ENCODE measurements at places on chromosomes 12 and 14.
A peak's percentile ranks its signal among the peaks of the same experiment; 100 is the strongest.

GRCh38 chr12:107415071-107415470, 270.5 kb upstream of the PWP1 start:
- DNase-seq, result no peak

DNA sequence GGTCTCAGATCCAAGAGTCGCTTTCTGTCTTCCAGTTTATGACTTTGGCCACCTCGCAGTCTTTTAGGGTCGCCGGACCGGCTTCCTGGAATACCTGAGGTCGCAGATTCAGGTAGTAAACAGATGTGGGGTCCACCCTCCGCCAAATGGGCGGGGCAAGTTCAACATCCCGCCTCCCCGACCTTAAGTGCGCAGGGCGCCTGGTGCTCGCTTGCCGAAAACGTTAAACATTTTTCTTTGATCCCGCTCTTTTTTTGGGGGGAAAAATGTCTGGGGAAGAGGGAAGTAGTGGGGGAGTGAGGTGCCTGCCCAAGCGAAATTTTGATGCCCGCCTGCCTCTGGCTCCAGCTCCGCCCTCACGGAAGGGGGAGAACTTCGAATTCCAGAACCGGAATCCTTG, 73.9 kb upstream of the TBX5 start:
- DNase-seq, result no peak

GRCh38 chr14:23930742-23931141, 22.8 kb upstream of the DHRS4 start:
- DNase-seq, result no peak

- peak; percentile 70 for DNase-seq
Measured at GRCh38 chr14:92531106-92531873, 17.7 kb downstream of the RIN3 start.

DNA sequence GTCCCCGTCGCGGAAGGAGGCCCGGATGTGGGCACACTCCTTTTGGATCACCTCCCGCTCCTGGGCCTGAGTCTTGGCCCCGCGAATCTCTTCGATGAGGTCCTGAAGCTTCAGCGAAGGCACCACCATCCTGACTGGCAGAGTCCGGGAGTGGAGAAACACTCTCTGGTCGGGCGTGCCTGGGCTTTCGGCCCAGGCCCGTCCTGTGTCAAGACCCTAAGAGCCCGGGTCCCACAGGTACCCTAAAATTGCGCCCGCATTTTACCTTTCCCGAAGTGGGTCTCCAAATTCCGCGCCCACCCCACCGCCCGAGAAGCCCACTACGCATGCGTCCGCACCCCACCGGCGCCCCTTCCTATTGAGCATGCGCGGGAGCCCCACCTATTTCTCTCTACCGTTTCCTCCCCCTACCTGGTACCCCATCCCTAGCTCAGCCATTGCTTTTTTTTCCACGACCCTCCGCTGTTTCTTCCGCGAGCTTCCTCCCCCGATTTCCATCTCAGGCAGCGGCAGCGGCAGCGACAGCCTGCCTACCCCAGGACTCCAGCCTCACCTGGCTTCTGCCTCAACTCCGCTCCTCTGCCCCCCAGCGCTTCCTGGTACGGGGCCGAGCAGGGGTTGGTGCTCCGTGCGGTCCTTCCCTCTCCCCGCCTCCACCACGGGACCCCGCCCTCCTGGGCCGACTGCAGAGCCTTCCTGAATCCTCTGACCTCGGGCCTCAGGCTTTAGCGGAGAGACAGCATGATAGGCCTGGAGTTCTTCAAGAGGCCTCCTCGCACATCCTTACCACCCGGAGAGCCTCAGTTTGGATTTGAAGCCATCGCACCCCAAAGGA, at the start of gene AP1G2:
AP1G2 (minus strand) TSS at position 606 of the 835 bp plus-strand sequence; CDS start at position 129, 477 bp downstream.
- DNase-seq, result peak; percentile 71

DNA sequence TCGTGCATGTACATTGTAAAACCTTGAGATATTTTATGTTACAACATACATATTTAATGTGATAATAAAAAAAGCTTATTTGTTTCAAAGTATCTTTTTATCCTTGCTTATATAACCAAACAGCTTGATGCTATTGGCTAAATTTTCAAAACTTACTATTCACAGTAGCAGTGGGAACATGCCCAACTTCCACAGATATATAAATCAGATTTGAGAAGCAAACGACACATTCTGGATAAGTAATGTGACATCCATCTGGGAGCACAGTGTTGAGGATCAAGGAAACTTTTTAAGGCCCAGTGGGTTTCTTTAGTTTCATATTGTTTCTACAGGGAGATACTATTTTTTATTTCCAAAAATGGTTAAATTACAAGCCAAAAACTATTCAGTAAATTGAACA, 350.7 kb downstream of the SEC23A start:
- DNase-seq, result no peak

- DNase-seq, result no peak
Measured at GRCh38 chr12:13099066-13099843, 4.2 kb downstream of the GSG1 start.

- DNase-seq, result no peak
Measured at GRCh38 chr12:62264706-62265105, 4.5 kb downstream of the USP15 start.

- no peak for DNase-seq
Measured at GRCh38 chr12:58703866-58704265, 216.4 kb downstream of the LRIG3 start.

GRCh38 chr12:52867642-52868041, 18.8 kb upstream of the KRT78 start:
- no peak for DNase-seq

DNA sequence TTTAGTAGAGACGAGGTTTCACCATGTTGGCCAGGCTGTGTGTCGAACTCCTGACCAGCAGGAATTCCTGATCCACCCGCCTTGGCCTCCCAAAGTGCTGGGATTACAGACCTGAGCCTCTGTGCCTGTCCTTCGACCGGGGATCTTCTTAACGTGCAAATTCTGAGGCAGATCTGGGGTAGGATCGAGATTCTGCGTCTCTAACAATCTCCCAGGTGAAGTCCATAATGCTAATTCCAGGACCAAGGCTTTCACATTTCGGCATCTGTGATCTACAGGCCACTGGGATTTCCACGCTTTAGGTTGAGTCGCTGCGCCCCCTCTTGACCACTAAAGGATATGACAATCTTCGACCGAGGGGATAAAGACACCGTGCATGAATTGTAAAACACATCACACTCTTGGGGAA, 24.8 kb downstream of the FOS start:
- no peak for DNase-seq

GRCh38 chr12:72141381-72141780, 130.8 kb upstream of the TRHDE start:
- DNase-seq, result no peak

DNA sequence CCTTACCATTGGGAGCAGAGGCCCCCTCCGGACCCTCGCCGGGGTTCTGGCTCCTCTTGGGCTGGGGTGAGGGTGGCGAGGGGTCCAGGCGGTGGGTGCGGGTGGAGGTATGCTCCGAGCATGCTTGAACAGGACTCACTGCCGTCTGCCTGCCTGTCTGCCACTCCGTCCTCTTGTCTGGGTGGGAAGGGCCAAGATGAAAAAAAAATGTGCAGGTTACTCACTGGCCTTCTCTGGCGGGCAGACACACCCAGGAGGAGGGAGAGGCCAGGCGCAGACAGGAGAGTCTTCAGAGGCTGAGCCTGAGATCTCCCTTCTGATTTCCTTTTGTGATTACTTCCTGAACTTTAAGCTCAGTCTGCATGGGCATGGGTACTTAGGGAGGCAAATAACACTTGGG, 76.1 kb downstream of the STON2 start:
- DNase-seq, result no peak

DNA sequence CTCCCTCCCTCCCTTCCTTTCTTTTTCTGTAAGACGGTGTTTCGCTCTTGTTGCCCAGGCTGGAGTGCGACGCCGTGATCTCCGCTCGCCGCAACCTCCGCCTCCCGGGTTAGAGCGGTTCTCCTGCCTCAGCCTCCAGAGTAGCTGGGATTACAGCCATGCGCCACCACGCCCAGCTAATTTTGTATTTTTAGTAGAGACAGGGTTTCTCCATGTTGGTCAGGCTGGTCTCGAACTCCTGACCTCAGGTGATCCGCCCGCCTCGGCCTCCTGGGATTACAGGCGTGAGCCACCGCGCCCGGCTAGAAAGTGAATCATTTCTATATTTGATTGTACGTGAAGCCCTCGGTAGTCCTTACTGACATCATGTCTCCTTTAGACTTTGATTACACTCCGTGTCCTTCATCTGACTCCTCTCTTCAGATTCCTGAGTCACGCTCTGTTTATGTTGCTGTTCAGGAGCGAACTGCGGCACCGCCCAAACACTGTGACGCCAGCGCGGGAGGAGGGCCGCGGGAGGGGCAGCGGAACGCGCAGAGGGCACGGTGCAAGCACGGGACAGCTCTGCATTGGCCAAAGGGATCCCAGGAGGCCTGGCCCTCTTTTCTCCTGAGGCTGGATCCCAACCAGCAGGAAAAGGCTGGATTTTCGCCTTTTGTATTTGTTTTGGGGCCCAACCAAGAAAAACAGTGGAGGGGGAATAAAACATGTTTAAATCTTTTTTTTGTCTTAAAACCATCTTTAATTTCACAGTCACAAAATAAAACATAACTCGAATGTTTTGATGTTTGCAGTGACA, 538 bp upstream of the GABARAPL1 start:
- peak; percentile 67 for DNase-seq

DNA sequence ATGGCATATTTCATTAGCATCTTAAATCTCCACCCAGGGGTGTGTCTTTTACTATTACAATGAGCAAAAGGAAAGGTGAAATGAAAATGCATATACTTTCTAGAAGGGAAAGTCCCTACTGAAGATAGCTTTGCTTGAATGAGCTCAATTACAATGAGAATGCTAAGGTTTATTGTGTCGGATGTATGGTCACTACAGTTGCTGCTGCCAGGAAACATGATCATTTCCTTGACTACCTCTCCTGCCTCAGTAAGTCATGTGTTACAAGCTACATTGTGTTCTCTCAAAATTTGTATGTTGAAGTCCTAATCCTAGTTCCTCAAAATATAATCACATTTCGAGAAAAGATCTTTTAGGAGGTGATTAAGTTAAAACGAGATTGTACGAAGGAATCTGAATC, 322.2 kb downstream of the MDGA2 start:
- no peak for DNase-seq

DNA sequence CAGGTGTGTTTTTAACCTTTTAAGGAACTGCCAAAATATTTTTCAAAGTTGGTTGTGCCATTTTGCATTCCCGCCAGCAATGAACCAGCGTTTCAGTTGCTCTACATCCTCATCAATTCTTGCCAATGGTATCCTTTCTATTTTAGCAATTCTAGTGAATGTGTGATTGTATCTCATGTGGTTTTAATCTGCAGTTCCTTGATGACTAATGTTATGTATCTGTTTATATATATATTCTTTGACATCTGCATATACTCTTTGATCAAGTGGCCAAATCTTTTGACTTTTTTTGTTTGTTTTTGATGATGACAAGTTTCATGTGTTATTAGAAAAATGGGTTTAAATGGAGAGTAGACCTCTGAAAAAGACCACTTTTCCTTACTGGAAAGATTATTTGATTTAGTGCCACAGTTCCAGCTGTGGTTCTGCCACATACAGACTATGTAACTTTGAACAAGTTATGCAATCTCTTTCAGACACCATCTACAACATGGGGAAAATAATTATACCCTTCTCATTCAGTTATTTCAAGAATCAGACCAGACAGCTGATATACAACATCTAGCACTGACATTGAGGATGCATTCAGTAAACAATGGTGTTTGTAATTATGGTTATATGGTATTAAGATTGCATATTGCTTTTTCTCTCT, 146.3 kb upstream of the CNOT2 start:
- DNase-seq, result no peak

DNA sequence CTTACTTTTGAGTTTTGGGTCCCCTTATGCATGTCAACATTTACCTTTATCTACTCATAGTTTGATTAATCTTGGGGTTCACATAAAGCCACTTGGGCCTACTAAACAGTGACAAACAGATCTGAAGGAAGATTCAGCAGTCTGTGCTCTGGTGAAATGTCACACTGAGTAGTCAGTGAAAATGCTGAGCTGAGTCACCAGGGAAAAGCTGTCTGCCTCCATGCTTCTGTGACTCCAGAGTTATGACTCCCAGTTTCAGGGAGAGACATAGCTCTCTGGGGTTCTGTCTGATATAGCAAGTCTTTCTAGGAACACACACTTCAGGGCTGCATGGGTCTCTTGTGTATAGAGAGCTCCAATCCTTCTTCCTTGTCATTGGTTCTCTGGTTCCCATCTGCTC, 406.3 kb upstream of the FAR2 start:
- no peak for DNase-seq

DNA sequence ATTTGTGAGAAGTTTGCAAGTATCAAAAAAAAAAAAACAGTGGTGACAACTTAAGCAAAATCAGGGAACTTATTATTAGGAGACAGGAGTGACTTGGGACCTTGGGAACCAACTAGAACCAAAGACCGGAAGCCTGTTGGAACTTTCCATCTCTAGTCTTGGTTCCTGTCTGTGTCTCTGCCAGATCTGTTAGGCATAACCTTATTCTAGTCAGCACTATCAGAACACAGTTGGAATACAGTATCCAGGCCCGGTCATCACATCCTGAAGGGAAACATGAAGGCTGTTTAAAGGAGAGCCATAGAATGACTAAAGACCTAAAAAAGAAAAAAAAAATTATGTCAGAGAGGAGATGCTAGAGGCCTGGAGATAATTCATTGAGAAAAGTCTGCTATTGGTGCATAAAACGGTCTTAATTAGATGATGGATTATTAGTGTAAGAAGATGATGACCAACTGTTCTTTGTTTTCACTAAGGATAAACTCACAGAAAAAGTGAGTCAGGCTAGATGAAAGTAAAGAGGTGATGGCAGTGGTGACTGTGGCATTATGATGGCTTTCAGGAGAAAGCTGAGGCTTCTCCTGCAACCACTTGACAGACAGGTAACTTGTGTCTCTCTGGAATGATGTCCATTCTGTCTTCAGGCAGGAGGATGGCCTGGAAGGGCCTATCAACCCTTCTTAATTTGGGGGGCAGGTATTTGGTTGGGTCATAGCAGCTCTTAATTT, 28.2 kb downstream of the DACT1 start:
- DNase-seq, result no peak

- DNase-seq, result no peak
Measured at GRCh38 chr12:77222336-77222735, 157.0 kb upstream of the E2F7 start.

DNA sequence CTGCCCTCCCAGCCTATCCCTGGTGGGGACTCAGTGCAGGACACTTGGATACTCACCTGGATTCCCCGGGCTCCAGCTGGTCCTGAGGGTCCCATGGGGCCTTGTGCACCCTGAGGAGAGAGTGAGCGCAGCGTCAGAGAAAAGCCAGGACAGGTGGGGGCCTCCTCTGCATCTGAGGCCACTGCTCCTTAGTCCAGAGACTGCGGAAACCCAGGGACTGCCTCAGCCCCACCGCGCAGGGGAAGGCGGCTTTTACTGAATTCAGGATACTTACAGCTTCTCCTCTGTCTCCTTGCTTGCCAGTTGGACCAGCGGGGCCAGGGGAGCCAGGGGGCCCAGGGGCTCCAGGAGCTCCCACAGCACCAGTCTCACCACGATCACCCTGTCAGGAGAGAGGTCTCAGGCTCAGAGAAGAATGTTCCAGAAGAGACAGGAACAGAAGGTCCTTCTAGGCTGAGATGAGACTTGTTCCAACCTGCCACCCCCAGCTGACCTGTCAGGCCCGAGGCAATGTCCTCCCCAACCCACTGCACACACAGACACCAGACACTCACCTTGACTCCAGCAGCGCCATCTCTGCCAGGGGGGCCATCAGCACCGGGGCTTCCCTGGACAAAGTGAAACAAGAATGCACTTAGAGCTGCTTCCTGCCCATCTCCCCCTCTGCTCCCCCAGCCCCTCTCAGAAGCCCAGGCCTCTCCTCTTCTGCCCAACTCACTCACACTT, 13.8 kb downstream of the TMEM106C start:
- DNase-seq, result no peak

GRCh38 chr14:96252323-96252998, 3.5 kb upstream of the BDKRB1 start:
- no peak for DNase-seq

Measured in stimulated activated CD8-positive, alpha-beta memory T cell treated with anti-CD3 and anti-CD28 coated beads, Interleukin-2, amount 100 ng/mL, for 1 hour (primary cell).